ENCODE measurements at places on chromosomes 6 and 20.
A peak's percentile ranks its signal among the peaks of the same experiment; 100 is the strongest.

GRCh38 chr6:6193221-6193745 lies 127.2 kb downstream of the F13A1 start:
- no peak for DNase-seq

DNA sequence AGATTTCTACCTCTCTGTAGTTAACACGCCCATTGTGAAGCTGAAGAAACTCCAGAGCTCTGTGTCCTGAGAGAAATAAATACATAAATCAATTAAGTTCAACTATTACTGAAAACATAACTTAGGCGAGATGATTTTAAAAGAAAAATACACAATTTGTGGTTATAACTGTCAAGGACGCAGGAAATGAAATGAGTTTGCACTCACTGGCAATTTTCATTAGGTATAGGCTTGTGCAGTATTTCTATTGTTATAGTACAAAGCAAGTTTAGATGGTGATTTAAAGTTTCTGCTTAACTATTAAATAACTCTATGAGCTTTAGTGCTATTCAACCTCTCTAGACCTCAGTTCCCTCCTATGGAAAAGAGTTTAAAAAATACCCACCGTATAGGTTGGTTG lies 3.3 kb downstream of the GPLD1 start:
- DNase-seq: no peak

DNA sequence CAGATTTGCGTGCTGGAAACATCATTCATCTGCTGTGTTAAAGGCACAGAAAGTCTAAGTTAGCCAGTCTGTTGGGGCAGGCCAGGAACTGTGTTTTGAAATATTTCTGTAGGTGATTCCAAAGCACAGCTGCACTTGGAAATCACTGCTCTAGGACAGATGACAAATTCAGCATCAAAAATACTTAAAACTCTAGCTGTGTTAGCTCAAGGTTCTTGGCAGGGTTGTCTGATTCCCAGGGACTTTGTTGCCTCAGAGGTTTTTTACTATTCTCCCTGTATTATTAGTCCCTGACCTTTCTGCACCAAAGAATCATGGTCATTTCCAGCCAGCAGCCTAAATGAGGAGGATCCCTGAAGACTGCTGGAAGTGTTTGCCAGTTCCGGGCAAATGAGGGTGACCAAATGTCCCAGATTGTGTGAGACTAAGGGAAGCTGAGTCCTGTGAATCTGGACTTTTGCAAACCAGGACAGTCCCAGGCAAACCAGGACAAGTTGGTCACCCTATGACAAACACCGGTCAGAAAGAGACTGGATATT lies 84.3 kb upstream of the TMEM30A start:
- DNase-seq: no peak

GRCh38 chr6:40668203-40668602 lies 81.0 kb upstream of the LRFN2 start:
- no peak for DNase-seq

DNA sequence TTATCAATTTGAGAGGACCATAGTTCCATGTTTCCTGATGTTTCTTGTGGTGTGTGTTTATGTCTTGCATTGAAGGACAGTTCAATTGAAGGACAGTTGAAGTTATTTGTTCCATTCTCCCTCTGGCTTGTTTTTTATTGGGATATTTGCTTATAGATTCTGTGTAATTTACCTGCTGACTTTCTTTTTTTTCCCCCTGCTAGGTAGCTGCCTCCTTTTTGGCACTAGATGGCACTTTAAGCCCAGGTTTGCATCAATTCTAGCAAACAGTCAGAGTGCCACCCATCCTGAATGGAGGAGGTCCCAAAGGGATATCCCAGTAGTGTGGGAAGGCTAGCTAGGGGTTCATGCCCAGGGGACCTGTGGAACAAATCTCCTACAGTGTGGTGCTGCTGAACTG lies 78.1 kb downstream of the CFAP61 start:
- DNase-seq: no peak

- no peak for DNase-seq
Measured at GRCh38 chr6:156925026-156925425, 147.8 kb downstream of the ARID1B start.

DNA sequence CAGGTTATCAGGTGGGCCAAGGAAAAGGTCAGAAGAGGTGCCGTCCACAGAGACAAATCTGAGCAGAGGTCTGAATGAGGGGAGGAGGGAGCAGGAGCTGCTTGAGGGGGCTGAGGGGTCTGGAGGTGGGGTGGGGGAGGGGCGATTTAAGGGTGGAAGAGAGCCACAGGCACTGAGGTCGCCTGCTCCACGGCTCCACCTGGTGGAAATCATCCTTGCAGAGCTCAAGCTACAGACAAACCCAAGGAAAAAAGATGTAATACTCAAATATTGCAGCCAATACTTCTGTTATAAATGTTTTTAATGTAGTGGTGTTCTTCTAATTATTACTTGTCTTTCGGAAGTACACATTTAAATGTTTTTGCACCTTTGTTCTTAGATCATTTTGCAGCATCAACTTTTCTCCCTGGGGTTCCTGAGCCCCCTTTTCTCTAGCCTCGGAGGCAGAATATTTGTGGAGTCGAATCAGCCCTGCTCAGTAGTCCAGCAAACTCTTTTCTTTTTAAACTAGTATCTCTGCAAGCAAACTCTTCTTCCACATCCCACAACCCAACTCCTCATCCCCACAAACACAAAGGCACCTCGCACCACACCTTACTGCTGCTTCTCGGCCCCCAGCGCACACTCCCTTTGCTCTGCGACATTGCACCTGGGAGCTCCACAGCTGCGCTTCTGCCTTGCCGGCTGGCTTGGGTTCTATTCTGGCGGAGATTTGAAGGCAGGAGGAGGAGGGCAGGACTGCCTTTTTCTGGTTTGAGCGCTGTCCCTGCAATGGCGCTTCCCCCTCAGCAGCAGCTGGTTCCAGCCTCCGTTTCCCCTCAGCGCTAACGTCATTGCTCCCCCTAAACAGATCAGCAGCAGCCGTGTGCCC lies 51.0 kb upstream of the TFAP2A start:
- DNase-seq: no peak

GRCh38 chr6:3748208-3749066 lies 3.1 kb downstream of the PXDC1 start:
- no peak for DNase-seq

DNA sequence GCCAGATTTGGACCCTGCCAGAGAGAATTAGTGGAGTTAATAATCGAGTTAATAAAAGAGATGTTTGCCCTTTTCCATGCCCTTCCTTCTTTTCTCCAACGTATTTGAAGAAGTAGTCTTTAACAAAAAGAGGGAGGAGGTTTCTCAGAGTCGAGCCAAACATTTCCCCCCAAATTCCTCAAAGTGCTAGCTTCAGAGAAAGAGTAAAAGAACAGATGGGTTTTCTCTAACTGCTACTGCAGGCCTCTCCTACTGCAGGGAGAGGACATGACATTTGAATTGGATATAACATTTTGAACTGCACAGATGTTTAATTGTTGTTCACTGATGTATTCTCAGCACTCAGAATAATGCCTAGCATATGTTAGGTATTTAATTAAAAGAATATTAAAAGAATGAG lies 25.5 kb downstream of the RWDD2A start:
- no peak for DNase-seq

GRCh38 chr6:16721977-16722376 lies 39.3 kb downstream of the ATXN1 start:
- DNase-seq: no peak

GRCh38 chr6:132929141-132929540 lies 114.8 kb downstream of the RPS12 start:
- DNase-seq: no peak

DNA sequence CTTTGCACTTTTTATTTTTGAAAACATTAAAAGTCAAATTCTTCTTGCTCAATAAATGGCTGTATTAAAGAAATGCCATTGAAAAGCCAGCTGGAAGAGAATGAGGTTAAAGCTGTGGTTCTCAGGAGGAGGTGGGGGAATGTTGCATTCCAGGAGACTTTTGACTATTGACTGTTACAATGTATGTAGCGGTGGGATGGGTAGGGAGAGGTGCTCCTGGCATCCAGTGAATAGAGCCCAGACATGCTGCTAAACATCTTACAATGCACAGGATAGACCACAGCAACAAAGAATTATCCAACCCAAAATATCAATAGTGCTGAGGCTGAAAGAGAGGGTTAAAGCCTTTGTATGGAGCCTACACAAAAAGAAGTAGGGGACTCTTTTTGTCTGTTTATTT lies 295.9 kb downstream of the NKAIN2 start:
- DNase-seq: no peak

DNA sequence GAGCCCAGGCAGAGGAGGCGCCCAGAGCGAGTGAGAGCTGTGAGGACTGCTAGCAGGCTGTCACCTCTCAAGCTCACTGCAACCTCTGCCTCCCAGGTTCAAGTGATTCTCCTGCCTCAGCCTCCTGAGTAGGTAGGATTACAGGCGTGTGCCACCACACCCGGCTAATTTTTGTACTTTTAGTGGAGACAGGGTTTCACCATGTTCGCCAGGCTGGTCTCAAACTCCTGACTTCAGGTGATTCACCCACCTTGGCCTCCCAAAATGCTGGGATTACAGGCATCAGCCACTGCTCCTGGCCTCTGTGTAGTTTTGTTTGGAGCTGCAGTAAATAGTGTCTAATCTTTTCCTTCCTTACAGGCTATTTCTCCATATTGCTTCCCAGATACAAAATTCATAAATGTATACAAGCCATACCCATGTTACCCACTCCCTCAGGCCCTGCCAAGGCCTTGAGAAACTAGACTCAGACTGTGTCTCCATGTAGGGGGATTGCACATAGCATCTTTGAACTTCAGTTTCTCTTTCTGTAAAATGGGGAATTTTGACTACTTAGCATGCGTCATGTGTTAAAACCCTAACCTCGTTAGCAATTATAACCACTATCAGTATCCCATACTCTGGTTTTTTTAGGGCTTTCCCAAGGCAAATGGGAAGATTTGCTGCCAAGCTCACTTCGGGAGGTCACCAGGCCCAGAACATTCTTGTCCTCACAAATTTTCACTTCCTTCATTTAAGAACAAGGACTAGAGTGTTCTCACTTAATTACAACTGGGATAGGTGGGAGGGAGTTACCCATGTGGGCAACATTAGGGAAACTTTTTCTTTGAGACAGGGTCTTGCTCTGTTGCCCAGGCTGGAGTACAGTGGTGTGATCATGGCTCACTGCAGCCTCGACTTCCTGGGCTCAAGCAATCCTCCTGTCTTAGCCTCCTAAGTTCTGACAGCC lies 67.3 kb upstream of the DDR1 start:
- no peak for DNase-seq

- no peak for DNase-seq
Measured at GRCh38 chr20:25256226-25256859, 8.5 kb downstream of the PYGB start.

DNA sequence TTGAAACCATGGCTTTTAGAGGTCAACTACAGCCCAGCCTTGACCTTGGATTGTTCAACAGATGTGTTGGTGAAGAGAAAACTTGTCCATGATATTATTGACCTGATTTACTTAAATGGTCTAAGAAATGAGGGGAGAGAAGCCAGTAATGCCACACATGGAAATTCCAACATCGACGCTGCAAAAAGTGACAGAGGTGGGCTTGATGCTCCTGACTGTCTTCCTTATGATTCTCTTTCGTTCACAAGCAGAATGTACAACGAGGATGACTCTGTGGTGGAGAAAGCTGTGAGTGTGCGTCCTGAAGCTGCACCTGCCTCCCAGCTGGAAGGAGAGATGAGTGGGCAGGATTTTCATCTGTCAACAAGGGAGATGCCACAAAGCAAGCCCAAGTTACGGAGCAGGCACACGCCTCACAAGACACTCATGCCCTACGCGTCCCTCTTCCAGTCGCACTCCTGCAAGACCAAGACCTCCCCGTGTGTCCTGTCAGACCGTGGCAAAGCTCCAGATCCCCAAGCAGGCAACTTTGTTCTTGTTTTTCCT lies 16.2 kb downstream of the TTLL2 start:
- DNase-seq: no peak

GRCh38 chr6:121523628-121524027 lies 88.2 kb downstream of the GJA1 start:
- no peak for DNase-seq

- DNase-seq: no peak
Measured at GRCh38 chr6:33236852-33237251, 28.6 kb downstream of the RING1 start.

GRCh38 chr6:48222241-48222640 lies 111.2 kb upstream of the PTCHD4 start:
- no peak for DNase-seq

- DNase-seq: no peak
Measured at GRCh38 chr6:31579546-31580437, 2.4 kb downstream of the LTB start.

DNA sequence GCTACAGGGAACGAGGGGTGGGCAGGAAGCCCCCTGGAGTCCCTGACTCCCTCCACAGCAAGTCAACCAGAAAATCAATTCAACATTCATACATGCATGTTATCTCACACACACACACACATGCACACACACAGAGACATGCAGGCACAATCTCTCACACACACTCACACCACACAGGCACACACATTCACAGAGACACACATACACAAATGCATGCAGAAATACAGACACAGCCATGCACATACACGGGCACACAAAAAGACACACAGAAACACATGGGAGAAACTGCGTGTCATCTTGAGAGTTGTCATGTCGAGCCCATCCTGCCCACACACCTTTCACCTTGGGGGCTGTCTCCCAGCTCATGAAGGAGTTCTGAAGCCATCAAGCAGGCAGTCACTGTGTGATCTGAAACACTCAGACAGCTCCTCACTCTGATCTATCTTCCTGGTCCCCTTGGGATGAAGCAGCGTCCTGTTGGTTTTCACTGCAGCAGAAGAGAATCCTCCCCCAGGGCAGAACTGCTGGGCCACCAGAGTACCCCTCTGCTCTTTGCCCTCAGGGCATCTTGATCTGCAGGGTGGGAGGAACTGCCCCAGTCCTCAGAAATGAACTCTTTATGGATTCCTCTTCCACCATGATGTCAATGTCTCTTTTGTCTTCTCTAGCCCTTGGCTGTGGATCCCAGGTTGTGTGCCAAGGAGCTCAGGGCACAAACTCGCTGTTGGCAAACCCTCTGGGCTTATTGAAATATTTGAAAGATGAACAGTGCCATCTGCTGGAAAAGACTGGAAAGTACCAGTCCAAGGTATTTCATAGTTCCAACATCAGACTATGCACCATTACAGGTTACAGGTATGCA lies 8.8 kb downstream of the RAET1L start:
- DNase-seq: peak; percentile 63

DNA sequence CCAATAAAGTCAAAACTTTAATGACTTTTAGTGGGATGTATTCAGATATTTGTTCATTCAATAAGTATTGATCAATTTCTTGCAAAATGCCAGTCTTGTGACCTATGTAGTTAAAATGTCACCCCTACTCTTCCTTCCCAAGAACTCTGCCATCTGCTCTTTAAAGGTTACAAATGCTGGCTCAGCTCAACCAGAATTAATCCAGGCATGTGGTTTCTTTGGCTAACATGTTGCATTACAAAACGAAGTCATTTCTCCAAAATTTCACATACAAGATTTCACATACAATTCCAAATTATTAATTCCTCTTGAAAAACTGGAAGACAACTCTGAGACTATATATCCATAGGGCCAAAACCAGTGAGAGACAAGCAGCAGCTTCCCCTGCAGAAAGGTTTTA lies 395.7 kb downstream of the PRKN start:
- no peak for DNase-seq

- no peak for DNase-seq
Measured at GRCh38 chr6:95321126-95321525, 256.2 kb upstream of the MANEA start.
